ENCODE measurements at places on chromosomes 6 and 20. TPM values are rescaled to one million over a fixed set of nuclear protein-coding genes. Genes with fewer than 3 reads are reported as not detected.

The MCHR2 gene
- total RNA-seq: not detected

The CGAS gene
- 48.2 TPM for total RNA-seq

The UNC5CL gene
- 2.3 TPM for total RNA-seq

The ID1 gene
- 0.48 TPM for total RNA-seq

The TSPO2 gene
- total RNA-seq: not detected

The HEY2 gene
- not detected for total RNA-seq

The TMEM200A gene
- 3.0 TPM for total RNA-seq

GRCh38 chr6:56685102-56685733 is 42.5 kb upstream of the DST start:
- H3K4me1 ChIP-seq: no peaks in the 10 kb centered on the region
- H3K27me3 ChIP-seq: peaks cover 3% of the 10 kb centered on the region
- H3K36me3 ChIP-seq: no peaks in the 10 kb centered on the region
- no peak overlapping the region for H3K4me3 ChIP-seq
- no peak for DNase-seq
- H3K27ac ChIP-seq: no peak overlapping the region

DNA sequence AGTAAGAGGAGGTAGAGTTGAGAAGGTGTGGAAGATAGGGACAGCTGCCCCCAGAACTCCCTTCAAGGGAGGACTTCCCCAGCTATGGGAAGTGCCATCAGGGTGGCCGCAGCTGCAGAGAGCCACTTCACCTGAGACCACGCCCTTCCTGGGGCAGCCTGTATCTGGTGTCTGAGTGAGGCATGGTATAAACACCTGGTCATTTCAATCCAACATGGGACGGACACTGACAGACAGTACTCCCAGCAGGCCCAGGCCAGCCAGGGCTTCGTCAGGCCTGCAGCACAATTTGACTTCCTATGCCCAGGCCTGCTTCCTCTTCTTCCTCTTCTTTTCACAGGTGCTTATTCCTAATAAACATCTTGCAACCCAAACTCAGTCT is 4.5 kb downstream of the SOX12 start:
- no peak for DNase-seq
- H3K4me1 ChIP-seq: peaks cover 25% of the 10 kb centered on the region
- no peak overlapping the region for H3K4me3 ChIP-seq
- peaks cover 8% of the 10 kb centered on the region for H3K27me3 ChIP-seq
- no peaks in the 10 kb centered on the region for H3K36me3 ChIP-seq
- no peak overlapping the region for H3K27ac ChIP-seq

GRCh38 chr6:151999194-151999593 is 191.7 kb downstream of the ESR1 start:
- no peak for DNase-seq
- H3K27me3 ChIP-seq: peaks cover 2% of the 10 kb centered on the region
- no peaks in the 10 kb centered on the region for H3K4me1 ChIP-seq
- H3K36me3 ChIP-seq: no peaks in the 10 kb centered on the region
- H3K27ac ChIP-seq: no peak overlapping the region
- no peak overlapping the region for H3K4me3 ChIP-seq

- peaks cover 5% of the 10 kb centered on the region for H3K4me1 ChIP-seq
- H3K36me3 ChIP-seq: no peaks in the 10 kb centered on the region
- no peak overlapping the region for H3K4me3 ChIP-seq
- no peak overlapping the region for H3K27ac ChIP-seq
- peaks cover 9% of the 10 kb centered on the region for H3K27me3 ChIP-seq
- peak; percentile 74 for DNase-seq
Observed at GRCh38 chr20:44388466-44389023, 33.0 kb downstream of the HNF4A start.

DNA sequence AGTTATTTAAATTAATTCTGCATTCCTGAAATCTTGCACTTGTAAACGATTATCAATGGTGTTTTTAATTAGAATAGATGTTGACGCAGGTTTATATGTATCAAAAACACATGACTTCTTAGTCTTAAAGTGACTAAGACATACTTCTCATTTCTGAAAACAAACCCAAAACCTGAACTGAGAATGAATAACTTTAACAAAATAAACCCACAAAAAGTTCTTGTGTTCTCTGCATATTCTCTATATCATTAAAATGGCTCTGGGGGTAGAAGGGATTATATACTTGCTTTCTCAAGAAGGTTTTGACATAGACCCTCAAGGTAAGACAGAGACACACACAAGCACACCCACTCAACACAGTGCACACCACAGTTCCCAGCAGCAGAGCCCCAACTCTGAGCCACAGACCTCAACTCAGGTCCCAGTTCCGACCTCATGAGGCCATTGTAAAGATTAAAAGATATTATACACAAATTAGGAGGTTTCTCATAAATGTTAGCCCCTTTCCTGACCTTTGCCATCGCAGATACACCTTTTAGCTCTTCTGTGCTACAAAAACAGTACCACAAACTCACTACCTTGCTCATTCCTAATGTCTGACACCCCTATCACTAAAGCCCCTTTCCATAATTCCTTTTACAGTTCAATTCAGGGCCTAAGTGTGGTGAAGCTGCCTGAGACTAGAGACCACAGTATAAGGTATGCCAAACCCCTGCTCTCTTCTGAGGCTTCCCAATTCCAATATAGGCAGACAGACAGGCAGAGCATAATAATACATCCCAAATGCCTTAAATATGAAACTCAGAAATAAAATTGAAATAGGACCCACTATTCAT is 267.8 kb downstream of the PTPRK start:
- peaks cover 13% of the 10 kb centered on the region for H3K4me1 ChIP-seq
- H3K27ac ChIP-seq: no peak overlapping the region
- no peaks in the 10 kb centered on the region for H3K27me3 ChIP-seq
- no peak for DNase-seq
- H3K4me3 ChIP-seq: no peak overlapping the region
- no peaks in the 10 kb centered on the region for H3K36me3 ChIP-seq

DNA sequence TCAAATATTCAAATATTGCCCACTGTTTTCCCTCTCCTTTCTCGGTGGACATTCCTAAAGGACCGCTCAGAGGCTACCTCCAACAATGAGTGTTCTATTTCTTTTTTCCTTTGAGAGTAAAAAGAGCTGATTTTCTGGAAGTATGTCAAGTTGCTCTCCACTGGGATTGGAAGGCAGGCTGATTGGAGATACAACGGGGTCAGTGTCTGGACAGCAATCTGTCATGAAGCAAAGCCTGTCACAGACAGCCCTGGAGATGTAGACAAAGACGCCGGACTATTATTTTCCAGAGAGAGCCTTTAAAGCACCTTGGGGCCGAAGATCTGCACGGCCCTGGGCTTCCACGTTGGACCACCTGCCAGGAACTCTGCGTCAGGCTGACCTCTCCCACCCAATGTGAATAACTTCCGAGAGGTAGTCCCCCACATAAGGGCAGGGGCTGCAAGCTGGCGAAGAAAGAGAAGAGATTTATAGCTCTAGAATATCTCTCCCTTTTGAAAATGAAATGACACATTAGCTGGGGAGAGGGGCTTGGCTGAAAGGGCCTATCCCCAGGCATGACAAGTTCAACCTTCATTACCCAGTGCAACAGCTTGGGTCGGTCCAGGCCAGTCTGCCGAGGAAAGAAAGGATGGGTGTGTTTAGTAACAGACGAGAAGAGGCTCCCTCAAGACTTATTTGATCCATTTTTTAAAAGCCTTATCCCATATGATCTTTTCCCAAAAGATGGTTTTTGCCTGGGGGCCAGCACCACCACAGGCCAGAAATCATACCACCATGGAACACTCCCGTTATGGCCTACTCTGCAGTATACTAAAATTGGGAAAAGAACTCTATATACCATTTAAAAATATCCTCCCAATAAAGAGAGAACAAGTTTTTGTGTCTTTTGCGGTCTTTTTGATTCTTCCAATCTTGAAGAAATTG is 131.1 kb downstream of the OLIG3 start:
- H3K4me1 ChIP-seq: peaks cover 21% of the 10 kb centered on the region
- H3K27ac ChIP-seq: peak overlapping the region; percentile 70
- no peaks in the 10 kb centered on the region for H3K27me3 ChIP-seq
- no peak for DNase-seq
- peaks cover 18% of the 10 kb centered on the region for H3K36me3 ChIP-seq
- no peak overlapping the region for H3K4me3 ChIP-seq

GRCh38 chr20:34065260-34065659 is 46.8 kb downstream of the EIF2S2 start:
- no peaks in the 10 kb centered on the region for H3K27me3 ChIP-seq
- H3K4me1 ChIP-seq: peaks cover 25% of the 10 kb centered on the region
- DNase-seq: no peak
- peaks cover 8% of the 10 kb centered on the region for H3K36me3 ChIP-seq
- no peak overlapping the region for H3K4me3 ChIP-seq

- peak within 1 kb of the TSS; percentile 83 for H3K27ac ChIP-seq
- peaks cover 14% of the 10 kb centered on the region for H3K36me3 ChIP-seq
- peak; percentile 95 for DNase-seq
- H3K4me1 ChIP-seq: peaks cover 43% of the 10 kb centered on the region
- H3K27me3 ChIP-seq: peaks cover 4% of the 10 kb centered on the region
Observed at GRCh38 chr6:159968295-159969203, at the start of gene IGF2R. Gene IGF2R, plus strand, starts transcription at chr6:159969082. Its CDS starts 165 bp downstream, at chr6:159969247.

DNA sequence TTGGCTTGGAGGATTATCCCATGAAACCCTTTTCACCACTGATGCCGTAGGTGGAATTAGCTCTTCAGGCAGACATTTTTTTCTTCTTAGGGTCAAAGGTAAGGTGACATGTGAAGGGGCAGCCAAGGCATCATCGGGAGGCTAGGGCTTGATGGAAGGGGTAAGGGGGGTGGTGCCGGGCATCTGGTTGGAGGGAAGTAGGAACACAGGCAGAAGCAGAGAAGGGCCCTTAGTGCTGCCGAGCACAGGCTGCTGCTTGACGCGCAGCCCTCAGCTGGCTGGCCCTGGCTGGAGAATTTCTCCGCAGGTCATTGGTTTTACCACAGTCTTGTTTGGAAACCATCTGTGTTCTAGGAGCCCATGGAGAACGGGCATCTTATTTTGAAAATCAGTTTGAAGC is 54.7 kb downstream of the TRAF3IP2 start:
- H3K4me3 ChIP-seq: no peak overlapping the region
- no peaks in the 10 kb centered on the region for H3K27me3 ChIP-seq
- H3K4me1 ChIP-seq: no peaks in the 10 kb centered on the region
- no peak for DNase-seq
- no peak overlapping the region for H3K27ac ChIP-seq

- H3K4me3 ChIP-seq: no peak overlapping the region
- H3K27ac ChIP-seq: no peak overlapping the region
- no peak for DNase-seq
Observed at GRCh38 chr6:7234547-7234946, 78.5 kb downstream of the SSR1 start.

DNA sequence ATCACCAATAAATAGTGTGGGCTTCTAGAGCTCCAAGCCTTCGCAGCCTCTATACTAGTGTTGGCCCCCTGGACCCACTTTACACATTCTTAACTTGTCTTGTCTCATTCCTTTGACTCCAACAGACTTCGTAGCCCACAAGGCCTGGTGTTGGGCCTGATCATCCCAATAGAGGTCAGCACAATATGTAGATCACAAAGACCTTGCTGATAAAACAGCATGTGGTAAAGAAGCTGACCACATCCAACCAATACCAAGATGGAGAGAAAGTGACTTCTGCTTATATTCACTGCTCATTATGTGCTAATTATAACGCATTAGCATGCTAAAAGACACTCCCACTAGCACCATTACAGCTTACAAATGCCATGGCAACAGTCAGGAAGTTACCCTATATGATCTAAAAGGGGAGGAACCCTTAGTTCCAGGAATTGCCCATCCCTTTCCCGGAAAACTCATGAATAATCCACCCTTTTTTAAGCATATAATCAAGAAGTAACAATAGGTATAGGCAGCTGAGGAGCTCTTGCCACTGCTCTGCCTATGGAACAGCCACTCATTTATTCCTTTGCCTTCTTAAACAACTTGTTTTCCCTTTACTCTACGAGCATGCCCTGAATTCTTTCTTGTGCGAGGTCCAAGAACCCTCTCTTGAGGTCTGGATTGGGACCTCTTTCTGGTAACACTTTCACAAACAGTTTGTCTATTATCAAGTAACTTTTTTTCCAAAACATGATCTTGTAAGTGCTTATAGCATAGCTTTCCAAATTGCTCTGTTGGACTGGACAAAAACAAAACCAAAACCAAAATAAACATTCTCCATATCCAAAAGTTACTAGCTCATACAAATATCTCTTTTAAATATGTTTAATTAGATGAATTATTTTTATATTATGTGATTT is 54.6 kb upstream of the ECHDC1 start:
- no peaks in the 10 kb centered on the region for H3K27me3 ChIP-seq
- no peak overlapping the region for H3K4me3 ChIP-seq
- H3K36me3 ChIP-seq: no peaks in the 10 kb centered on the region
- no peak overlapping the region for H3K27ac ChIP-seq

GRCh38 chr6:34979218-34979617 is 90.2 kb downstream of the ANKS1A start:
- H3K4me3 ChIP-seq: no peak overlapping the region
- H3K27me3 ChIP-seq: no peaks in the 10 kb centered on the region
- no peak overlapping the region for H3K27ac ChIP-seq
- no peaks in the 10 kb centered on the region for H3K4me1 ChIP-seq
- DNase-seq: no peak

DNA sequence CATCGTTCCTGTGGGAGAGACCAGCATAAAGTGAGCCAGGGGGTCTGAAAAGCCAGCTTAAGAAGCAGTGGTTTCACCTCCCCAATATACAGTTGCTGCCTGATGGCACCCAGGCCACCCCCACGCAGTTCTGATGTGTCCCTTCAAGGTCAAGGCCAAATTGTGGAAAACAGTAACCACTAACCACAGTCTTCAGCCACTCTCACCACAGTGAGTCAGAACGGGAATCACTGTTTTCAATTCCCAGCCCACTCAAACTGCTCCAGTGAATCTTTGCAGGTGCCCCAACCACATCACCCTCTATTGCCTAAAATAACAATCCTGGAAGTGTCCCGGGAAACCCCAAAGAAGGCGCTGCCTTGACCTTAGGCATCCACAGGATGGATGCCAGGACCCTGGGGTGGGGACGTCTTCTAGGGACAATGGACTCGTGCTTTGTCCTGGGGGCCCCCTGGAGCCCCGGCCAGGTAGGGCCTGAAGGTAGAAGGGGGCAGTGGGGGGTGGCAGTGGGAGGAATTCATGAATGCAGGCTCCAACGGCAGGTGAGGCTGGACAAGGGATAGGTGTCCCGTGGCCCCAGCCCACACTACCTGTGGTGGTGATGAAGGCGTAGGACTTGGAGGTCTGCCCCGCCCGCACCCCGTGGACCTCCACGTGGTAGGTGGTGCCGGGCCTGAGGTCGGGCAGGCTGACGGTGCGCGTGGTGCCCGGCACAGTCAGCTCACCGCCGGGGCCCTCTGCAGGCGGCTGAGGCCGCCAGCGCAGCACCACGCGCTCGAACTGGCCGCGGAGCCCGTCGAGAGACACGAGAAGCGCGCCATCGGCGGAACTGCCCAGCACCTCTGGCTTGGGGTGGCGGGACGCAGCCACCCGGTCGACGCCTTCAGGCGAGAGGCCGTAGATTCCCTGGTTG is 22.2 kb downstream of the TNXB start:
- no peak overlapping the region for H3K4me3 ChIP-seq
- H3K4me1 ChIP-seq: peaks cover 15% of the 10 kb centered on the region
- H3K36me3 ChIP-seq: no peaks in the 10 kb centered on the region

DNA sequence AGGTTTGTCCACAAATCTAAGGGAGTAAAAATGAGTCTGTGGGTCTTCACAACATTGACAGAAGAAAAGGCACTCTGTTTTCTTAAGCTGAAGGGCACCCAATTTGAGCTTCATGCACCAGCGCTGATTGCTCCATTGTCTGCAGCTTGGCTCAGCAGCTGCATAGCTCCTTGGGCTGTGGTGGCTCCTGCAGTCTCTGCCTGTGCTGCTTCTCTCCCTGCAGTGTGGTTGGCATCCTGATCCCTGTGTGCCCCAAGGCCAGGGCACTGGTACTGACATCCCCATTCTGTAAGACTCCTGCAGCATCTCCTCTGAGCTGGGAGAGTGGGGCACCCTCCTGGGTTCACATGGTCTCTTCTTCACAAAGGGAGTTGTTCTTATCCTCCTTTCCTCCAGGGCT is 83.2 kb upstream of the B3GAT2 start:
- no peaks in the 10 kb centered on the region for H3K4me1 ChIP-seq
- no peak overlapping the region for H3K27ac ChIP-seq
- DNase-seq: no peak
- H3K36me3 ChIP-seq: no peaks in the 10 kb centered on the region
- no peak overlapping the region for H3K4me3 ChIP-seq
